ENCODE measurements at places on chromosomes 3 and 15.

DNA sequence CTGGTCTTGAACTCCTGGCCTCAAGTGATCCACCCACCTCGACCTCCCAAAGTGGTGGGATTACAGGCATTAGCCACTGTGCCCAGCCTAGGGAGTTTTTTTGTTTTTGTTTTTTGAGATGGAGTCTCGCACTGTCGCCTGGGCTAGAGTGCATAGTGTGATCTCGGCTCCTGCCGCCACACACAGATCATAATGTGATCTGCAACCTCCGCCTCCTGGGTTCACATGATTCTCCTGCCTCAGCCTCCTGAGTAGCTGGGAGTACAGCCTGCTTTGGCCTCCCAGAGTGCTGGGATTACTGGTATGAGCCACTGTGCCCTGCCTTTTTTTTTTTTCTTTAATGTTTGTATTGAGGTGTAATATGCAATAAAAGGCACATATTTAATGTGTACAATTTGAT is 78.2 kb downstream of the SMAD3 start:
- no peak for DNase-seq

DNA sequence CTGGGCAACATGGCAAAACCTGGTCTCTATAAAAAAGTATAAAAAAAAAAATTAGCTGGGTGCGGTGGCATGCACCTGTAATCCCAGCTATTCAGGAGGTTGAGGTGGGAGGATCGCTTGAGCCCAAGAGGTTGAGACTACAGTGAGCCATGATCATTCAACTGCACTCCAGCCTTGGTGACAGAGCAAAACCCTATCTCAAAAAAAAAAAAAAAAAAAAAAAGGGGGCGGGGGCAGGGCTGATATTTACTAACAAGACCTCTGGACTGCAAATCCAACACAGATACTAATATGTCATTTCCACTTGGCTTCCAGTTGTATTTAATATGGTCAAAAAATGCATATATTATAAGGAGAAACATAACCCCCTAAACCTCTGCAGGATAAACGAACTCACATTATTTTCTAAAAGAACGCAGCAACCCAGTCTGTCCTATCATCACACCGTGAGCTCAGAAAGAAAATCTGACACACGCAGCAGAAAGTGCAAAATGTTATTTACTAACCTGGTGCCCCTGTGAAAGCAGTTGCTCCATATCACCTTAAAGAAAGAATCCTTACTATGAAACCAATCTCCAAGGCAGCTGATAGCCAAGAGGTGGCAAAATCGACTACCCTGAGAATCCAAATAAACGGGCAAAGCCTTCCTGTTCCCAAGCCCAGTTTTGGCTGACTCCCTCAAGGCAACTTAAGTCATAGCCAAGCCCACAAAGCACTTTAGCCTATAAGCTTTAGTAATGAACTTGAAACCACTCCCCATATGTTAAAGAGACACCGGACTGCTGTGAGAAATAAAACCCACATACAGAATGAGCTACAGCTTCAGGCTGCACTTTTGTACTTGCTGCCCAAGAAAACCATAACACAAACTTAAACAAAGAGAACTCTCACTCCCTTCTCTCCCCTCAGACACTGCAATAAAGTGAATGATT is 39.3 kb downstream of the PLD1 start:
- no peak for DNase-seq

- no peak for DNase-seq
These were observed 95.8 kb upstream of the CTDSPL start for GRCh38 chr3:37765591-37766488.

DNA sequence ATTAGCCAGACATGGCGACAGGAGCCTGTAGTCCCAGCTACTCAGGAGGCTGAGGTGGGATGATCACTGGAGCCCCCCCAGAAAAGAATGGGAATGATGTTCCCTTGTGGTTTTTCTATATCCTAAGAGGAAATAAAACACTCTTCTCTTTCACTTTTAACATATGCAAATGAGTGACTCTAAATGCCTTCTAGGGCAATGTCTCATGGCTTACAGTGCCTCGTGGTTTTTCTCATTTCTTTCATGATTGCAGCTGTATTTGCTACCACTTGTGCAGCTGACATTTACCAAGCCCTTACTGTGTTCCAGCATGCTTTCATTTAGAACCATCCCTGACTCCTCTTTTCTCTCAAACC is 26.4 kb downstream of the STOML1 start:
- DNase-seq: no peak

- DNase-seq: no peak
These were observed 569.8 kb downstream of the VGLL3 start for GRCh38 chr3:86420990-86421739.

- no peak for DNase-seq
These were observed 29.6 kb downstream of the TSEN2 start for GRCh38 chr3:12513694-12514446.

GRCh38 chr3:159978353-159978752 is 10.3 kb upstream of the IL12A start:
- no peak for DNase-seq

DNA sequence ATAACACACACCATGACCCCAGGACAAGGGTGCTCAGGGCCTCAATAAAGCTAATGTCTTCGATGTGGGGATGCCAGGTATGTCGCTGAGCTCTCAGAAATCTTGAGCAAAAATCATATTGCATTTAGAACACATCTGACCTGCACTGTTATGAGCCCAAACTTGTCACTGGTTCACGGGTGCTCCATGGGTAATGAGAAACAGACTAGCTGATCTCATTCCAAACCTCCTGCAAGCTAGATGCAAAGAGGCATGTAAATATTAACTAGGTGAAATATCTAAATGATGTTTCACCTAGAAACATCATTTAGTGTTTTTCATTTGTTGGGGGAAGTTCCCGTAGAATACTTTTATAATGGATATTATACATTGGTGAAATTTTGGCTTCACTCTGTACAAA is 549.4 kb downstream of the OCA2 start:
- no peak for DNase-seq

DNA sequence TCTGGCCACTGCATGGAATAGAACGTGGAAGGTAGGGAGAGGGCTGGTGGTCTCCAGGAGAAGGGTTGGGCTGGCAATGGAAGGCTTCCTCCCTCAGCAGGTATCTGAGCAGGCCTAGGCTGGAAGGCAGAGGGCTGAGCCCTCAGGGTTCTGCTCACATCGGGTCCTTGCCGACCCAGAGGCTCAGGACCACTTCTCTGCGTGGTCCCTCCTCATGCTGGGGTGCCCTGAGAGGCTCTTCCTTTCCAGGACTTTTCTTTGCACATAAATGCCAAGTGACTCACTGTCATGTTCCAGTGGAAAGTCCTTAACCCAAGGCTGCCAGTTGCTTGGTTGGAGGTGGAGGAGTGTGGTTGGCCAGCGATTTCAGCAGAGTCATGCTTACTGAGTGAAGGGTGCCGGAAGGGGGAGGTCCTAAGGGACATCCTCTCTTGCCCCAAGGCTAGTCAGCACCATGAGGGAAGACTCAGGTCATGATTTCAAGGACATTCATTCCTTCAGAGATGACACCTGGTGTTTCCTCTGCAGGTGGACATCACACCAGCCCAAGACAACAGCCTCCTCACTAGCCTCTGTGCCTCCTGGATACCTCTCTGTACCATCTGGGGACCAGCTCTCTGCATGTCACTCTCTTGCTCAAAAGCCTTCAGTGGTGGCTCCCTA is 8.2 kb downstream of the SLC6A6 start:
- DNase-seq: no peak

- no peak for DNase-seq
These were observed 751.2 kb downstream of the NR2F2 start for GRCh38 chr15:97081666-97082226.

DNA sequence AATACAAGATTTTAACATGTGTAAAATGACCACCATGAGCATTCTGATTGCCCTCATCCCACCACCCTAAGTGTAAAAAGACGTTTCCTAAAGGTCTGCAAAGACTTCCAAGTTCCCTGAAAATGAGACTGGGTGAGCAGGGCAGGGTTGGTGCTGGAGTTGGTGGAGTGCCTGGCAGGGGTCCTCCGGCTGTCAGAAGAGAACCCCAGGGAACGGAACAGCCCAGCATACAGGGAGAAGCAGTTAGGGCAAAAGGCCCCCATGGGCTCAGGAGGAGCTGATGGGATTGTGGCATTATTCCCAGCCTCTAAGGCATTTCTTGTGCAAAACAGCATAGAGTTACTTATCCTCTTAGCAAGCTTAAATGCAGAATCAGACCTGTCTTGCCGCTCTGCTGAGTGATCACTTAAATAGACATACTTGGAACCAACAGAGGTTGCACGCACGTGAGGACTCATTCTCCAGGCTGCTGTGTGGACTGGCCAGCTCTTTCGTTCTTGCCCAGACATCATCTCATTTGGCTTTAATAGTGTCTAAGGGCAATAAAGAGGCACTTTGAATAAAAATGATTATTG is 36.0 kb downstream of the XYLB start:
- peak; percentile 79 for DNase-seq

- DNase-seq: no peak
These were observed 75.4 kb downstream of the PLCL2 start for GRCh38 chr3:16960125-16960524.

- no peak for DNase-seq
These were observed 74.4 kb downstream of the THRB start for GRCh38 chr3:24420224-24420623.

DNA sequence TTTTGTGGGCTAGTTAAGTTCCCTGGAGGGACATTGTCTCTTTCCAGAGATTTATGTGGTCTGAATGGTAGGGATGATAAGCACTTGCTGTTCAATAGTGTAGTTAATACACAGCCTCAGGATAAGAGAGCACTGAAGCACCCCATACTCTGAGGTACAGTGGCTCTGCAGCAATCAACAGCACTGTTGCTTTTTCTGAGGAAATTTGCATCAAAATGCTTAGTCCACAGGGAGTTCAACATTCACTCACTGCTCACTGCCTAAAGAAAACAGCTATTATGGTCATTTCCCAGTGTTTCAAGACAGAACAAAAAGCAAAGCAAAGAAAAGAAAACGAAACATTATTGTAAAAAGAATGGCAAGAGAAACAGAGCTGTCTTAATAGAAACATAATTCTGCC is 441.9 kb downstream of the PLOD2 start:
- DNase-seq: no peak

DNA sequence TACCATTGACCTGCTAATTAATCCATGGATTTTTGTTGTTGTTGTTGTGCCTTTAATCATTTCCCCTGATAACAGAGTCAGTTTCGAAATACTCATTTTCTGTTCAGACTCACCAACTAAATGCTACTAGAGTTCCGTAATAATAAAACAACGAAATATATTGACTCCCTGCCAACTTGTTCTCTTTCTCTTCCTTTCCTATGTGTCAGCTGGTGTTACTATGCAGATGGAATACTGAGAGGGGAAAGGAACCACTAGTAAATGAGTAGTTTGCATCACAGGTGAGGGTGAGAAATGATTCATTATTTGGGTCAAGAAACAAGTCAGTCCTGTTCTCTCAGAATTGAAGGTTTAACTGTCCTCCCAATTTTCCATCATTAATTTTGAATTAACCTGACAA is 1027.3 kb downstream of the TUSC7 start:
- DNase-seq: no peak

GRCh38 chr3:143972155-143972504 is 507 bp downstream of the DIPK2A start:
- DNase-seq: no peak

DNA sequence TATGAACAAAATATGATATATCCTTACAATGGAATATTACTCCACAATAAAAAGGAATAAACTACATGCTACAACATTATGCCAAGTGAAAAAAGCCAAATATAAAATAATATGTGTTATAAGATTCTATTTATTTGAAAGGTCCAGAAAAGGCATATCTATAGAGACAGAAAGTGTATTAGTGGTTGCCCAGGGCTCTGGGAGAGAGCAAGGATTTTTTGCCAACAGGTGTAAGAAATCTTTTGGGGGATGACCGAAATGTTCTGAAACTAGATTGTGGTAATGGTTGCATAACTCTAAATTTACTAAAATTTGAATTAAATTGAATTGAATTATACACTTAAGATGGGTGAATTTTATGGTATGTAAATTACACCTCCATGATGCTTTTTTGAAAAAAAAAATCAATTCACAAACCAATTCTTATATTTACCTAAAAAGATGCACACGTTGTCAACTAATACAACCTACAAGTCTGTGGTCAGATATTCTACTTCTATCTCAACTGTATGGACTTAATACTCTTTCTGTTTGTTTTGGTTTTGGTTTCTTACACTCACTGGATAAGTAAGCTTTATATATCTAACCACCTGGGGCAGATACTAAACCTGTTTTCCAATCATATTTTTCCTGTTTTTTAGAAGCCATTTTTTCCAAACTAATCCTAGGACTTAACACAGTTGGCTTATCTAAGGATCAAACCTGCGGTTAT is 75.8 kb downstream of the FBN1 start:
- DNase-seq: no peak

DNA sequence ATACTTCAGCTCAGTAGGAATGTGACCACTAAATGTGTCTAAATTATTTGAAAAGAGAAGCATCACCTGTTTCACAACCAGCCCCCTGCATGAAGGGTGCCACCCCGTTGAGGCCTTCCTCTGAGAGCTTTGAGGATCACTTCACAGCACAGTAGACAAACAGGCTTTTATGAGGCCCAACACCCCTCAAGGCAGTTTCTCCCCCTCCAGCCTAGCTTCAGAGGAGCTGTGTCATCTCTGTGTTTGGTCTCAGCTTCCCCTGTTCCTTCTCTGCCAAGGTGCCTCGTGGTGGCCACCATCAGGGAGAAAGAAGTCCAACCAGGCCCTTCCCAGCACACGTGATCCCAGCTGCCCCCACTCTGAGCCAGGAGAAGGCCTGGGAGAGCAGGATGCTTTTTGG is 21.6 kb upstream of the DUSP7 start:
- no peak for DNase-seq

GRCh38 chr15:71610728-71611552 is 199.4 kb upstream of the NR2E3 start:
- DNase-seq: no peak

GRCh38 chr15:47725906-47726305 is 8.6 kb downstream of the SEMA6D start:
- no peak for DNase-seq

DNA sequence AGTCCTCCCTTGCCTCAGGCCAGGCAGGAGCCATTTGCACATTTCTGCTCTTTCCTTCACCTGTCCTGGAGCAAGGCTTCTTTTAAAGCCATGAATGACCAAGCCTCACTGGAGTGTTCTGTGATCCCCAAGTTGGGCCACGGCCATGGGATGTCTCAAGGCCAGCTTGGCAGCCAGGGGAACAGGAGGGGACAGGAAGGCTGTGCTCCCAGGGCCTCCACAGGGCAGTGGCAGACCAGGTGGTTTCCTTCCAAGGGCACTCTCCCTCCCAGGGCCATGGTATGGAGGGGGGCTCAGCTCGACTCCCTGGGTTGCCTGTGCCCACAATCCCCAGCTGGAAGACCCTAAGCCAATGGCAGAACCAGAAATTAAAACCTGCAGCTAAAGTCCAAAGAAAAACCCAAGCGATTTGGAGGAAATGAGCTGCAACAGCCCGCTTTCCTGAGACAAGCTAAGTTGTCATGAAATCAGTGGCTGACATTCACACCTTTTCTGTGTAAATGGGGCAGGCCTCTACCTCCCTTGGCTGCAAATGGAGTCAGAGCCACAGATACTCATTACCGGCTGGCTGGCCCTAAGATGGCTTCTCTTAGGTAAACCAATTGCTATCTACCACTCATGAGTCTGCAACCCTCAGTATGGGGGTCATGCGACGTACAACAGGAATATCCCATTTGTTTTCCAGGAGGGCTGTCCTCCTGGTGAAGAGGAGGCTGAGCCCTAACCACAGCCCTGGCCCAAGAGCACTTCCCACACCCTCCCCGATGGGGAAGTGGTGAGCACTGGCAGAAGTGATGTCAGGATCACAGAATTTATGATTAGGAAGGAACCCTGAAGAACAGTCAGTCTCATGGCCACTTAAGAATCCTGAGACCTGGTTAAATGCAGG is 83.3 kb downstream of the SNRK start:
- no peak for DNase-seq

GRCh38 chr3:27723815-27724458 is 1.8 kb upstream of the EOMES start:
- no peak for DNase-seq
